Left cardiac atrium (tissue), 4 donors: ENCODE measurements at places on chromosomes 2 and 18. TPM values are rescaled to one million over a fixed set of nuclear protein-coding genes. Genes with fewer than 3 reads are reported as not detected.

Gene SPATA3
- not detected for total RNA-seq

Gene ACYP2
- 43.0 TPM for total RNA-seq

Gene DNER
- total RNA-seq = 32.9 TPM

- no peak for DNase-seq
Measured at GRCh38 chr2:10469955-10470608, 22.0 kb upstream of the ODC1 start.

DNA sequence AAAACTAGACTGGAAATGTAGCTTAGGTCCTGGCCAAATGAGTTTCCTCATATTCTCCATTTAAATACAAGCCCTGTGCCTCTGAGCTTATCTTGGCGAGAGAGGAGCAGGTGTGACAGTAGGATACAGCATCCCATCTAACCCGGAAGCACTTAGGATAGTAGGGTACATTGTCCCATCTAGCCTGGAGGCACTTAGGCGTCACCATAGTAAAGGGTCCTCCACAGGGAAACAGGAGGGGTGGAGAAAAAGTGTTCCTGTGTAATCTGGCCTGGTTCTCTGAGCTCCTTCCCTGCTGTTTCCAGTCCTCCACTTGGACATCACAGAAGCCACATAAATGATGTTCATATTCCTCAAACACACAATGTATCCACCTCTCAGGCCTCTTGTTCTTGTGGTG, 301.4 kb downstream of the GALR1 start:
- no peak for DNase-seq

DNA sequence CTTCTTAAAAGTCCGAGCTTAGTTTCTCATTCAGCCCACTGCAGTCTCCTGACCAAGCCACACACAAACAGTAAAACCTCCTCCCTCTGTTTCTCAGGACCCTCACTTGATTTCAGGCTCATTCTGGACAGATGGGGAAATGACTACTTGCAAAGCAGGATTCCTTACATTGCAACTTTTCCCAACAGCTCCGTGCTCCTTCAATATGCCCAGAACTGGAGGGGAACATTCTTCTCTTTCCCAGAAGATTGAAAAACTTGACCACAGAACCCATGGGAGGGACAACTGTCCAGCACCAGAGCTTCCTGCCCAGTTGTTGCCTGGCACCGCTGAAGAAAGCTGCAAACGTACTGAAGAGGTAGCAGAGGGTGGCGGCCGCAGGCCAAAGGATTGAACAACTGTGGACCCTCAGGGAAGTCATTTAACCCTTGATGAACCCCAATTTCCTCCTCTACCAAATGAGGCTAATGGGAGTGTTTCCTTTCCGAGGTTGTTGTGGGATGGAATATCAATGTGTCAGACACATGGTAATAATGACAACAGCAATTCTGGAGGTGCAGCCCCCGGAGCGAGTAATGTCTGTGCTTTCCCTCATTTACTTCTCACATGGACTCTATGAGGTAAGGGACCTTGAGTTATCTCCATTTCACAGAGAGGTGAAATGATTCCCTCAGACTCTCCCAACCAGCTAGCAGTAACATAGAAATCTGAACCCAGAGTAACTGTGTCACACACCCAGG, 25.0 kb downstream of the BCL11A start:
- DNase-seq = no peak

DNA sequence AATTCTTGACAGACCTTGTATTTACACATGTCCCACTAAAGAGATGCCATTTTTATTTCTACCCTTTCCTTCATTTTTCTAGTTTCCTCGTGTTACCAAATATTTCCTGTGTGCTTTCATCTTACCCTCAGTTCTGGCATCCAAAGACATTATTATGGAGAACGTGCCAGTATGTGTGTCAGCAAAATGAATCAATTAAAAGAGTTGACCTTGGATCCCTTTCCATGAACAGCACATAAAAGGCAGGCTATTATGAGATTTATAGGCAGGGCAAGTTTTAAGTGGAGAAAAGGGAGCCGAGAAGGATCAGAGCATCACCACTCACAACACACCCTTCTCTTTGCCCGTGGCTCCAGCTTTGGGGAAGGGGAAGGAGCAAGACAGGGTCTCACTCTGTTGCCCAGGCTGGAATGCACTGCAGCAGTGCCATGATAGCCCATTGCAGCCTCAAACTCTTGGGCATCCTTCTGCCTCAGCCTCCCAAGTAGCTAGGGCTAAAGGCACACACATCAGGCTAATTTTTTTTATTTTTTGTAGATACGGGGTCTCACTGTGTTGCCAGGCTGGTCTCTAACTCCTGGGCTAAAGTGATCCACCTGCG, 149.9 kb downstream of the GFPT1 start:
- DNase-seq = no peak

GRCh38 chr18:63444580-63444979, 22.3 kb upstream of the VPS4B start:
- DNase-seq = no peak

DNA sequence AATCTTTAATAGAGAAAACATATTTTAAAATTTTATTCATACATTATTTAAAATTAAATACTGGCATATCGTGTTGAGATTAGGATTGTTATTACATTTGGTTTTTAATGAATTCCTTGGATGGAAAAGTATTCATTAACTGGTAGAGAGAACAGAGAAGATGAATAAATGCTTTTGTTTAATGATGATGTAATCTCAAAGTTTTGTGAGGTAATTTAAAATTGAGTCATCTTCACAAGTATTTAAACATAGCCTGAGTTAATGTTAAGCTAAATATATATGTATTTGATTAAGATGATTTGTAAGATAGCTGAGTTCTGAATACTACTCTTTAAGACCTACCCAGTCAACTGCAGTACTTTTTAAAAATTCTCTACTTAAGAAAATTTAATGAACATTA, 713.4 kb upstream of the VRK2 start:
- DNase-seq = no peak

DNA sequence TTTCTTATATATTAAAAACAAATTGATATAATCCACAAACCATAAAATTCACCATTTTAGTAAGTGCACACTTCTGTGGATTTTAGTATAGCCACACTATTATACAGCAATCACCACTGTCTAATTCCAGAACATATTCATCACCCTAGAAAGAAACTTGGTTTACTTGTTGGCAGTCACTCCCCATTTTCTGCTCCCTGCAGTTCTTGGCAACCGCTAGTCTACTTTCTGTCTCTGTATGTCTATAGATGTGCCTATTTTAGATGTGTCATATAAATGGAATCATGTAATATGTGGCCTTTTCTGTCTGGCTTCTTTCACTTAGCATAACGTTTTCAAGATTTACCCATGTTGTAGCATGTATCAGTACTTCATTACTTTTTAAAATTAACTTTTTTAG, 5.7 kb downstream of the CKAP2L start:
- no peak for DNase-seq

DNA sequence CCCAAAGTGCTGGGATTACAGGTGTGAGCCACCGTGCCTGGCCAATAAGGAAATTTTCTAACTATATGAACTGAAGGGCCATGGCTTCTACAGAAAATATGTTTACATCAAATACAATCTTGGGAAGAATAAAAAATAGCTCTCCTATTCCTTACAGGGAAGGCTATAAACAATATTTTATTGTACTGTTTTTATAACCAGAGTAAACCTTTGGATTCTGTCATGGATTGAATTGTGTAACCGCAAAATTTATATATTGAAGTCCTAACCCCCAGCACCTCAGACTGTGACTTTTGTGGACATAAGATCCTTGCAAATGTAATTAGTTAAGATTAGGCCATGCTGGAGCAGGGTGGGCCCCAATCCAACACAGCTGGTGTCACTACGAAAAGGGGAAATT, 8.3 kb downstream of the HSBP1L1 start:
- DNase-seq = no peak

GRCh38 chr2:39515273-39515896, 78.3 kb upstream of the MAP4K3 start:
- DNase-seq = no peak

- DNase-seq = no peak
Measured at GRCh38 chr2:144333143-144333555, 186.8 kb downstream of the ZEB2 start.

GRCh38 chr2:102615620-102616436, 3.5 kb upstream of the SLC9A2 start:
- DNase-seq = peak; percentile 52

DNA sequence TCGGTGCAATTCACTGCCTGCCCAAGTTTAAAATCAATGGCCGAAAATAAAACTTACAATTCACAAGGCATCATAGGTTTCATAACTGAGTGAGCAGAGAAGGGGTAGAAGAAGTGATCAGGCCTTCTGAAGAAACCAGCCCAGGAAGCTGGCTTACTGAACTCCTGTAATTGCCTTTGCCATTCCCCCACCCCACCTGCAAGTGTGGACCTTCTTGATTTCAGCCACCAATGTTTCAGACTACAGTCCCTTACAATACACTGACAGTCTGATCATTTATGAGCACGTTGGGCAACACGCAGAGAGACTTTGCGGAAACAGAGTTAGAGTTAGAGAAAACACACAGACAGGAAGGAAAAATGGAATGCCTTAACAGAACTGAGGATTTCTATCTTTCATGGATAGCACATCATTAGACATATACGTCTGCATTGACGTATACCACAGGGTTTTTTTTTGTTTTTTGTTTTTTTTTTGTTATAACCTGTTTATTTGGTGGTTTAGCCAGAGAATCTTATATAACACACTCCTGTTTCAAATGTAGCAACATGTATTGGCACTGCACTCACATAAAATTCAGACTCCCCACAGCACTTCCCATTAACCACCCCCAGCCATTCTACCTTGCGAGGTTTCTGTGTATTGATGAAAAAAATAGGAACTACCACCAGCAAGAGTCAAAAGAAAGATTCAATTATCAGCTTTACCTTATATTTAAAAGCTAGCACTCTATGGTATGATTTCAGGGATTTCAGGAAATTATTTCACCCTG, 126.4 kb downstream of the CACNB4 start:
- DNase-seq = no peak
